Stimulated activated CD8-positive, alpha-beta memory T cell treated with anti-CD3 and anti-CD28 coated beads, Interleukin-15, amount 100 ng/mL, for 24 hours (primary cell): ENCODE measurements at places on chromosomes 2 and 18.

DNA sequence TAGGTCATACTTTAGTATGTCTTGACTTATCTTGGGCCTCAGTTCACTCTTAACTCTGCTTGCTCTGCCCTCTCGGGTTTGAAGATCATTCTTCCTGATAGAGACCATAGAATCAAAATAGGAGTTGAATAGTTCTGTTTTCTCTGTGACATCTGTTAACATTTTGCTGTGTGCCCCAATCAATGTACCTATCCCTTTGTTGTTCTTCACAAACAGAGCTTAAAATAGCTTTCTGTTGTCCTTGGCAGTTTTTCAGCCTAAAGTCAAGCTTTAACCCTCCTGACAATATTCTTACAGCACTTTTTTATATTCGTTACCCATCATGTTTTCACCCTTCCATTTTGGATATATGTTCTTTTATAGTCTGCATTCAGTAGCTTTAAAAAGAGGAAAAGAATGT, 724.5 kb upstream of the FANCL start:
- DNase-seq: no peak

DNA sequence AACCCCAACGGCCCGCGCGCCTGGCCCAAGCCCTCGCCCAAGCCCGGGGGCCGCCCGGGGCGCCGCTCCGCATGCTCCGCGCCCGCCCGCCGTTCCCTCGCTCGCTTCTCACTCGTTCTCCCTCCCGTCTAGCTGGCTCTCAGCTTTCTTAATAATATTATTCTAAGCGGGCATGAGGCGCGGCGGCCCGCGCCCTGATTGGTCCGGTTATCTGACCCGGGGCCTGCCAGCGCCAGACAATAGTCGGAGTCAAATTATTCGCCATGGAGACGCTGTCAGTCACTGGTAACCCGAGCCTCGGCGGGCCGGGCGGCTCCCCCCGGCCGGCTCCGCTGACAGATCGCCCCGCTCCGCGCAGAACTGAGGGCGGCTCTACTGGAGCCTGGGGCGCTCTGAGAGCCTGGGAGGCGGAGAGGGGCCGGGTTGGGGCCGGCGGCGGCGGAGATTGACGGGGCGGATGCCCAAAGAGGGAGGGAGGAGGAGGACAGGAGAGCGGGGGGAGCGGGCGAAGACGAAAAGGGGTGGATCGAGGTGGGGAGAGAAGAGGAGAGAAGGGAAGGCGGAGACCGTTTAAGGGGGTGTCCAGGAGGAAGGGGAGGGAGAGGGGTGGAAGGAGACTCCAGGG, at the start of gene SIX2:
Gene SIX2, minus strand, starts transcription at position 150 of the 625 bp plus-strand sequence. CDS start 342 bp downstream, outside the sequence.
- no peak for DNase-seq

- DNase-seq: no peak
Measured at GRCh38 chr2:235954888-235955480, 213.2 kb downstream of the GBX2 start.

DNA sequence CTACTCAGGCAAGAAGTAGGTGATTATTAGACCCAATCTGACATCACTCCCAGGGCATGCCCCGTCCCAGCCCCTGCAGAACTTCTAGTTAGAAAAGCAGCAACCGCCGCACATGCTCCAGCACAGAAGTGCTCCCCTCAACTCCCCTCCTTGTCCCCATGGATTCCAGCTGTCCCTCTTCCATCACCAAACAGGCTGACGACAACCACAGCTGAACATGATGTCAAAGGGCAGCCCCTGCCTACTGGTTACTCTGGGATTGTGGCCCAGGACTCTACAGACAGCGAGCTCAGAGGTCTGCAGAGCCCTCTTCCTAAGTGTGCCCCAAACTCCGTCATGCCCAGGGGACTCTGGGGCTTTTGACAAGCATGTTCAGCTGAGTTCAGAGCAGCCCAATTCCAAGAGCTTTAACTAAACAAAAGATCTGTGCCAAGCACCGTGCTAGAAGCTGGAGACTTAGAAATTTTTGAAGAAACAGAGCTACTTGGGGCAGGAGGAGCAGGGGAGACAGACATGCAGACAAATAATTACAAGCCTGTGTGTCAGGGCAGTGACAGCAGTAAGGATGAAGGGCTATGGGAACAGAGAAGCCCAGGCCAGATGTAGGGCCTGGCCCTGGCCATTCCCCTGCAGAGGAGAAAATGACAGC, 148.1 kb downstream of the BCL11A start:
- DNase-seq: no peak

DNA sequence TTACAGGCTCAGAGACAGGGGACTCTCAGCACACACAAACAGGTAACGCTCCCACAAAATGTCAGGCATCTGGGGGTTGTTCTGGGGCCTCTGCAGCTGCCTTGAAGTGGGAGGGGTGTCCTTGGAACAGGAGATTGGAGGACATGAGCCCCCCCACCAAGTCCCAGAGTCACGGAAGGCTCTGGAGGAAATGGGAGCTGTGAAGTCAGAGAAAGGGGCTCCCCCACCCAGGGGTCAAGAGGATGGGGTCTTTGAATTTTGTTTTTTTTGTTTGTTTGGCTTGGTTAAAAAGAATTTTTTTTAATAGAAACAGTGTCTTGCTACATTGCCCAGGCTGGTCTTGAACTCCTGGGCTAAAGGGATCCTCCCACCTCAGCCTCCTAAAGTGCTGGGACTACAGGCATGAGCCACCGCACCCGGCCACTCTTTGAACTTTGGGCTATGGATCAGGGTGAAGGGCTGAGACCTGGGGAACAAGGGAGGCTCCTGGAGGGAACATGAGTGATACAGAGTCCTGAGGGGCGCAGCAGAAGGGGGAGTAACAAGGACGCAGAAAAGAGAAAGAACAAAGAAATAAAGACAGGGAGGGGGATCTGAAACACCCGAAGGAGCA, 46.8 kb downstream of the TNS1 start:
- DNase-seq: no peak

DNA sequence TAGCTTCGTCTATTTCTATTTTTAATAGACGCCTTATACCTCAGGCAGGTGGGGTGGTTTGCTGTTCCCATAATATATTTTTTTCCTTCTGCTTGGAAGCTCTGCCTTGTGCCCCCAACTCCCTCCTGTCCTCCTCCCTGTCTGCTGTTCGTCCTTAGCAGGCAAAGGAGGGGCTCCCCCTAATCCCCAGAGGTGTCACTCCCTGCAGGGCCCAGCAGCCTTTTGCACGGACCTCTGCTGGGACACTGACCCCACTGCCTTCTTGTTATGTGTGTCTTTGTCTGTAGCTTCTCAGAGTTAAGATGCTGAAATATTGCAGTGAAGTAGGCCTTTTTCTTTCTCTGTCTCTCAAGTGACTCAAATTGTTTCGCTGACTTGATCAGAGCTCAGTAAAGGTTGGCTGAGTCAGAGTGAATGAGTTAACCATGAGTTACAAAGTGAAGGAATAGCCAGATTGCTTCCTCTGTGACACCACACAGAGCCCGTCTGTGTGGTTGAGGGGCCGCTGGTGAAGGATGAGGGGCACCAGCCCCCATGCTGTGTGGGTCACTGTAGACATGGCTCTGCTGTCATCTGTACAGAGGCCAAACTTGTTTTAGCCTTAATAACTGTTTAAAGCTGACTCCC, 47.7 kb downstream of the PRKCE start:
- no peak for DNase-seq

GRCh38 chr2:27551514-27551913, 31.3 kb upstream of the ZNF512 start:
- no peak for DNase-seq
